ENCODE measurements at places on chromosomes 16 and 17. TPM values are rescaled to one million over a fixed set of nuclear protein-coding genes. Genes with fewer than 3 reads are reported as not detected.

Gene SPHK1
- total RNA-seq, result 205 TPM

Gene ZNF750
- not detected for total RNA-seq

Gene RNF167
- total RNA-seq, result 21.2 TPM

Gene OR3A3
- total RNA-seq, result not detected

Gene KIF1C
- 65.3 TPM for total RNA-seq

Gene CHST4
- not detected for total RNA-seq

Gene IL34
- total RNA-seq, result 6.1 TPM

Gene GNGT2
- total RNA-seq, result 0.14 TPM

Gene FBXW10
- under 0.01 TPM for total RNA-seq

Gene TEX14
- not detected for total RNA-seq

Gene QRICH2
- total RNA-seq, result 3.4 TPM

Gene ACSM5
- not detected for total RNA-seq

Gene CDH3
- total RNA-seq, result 0.29 TPM

Gene TMEM88
- total RNA-seq, result 10.7 TPM

Gene SCGB1C2
- not detected for total RNA-seq

Gene TSNAXIP1
- total RNA-seq, result 1.0 TPM

Gene FNDC8
- total RNA-seq, result not detected

Gene CRYM
- 0.14 TPM for total RNA-seq

Gene KRTAP2-3
- total RNA-seq, result 0.72 TPM

Data from placental pericyte (primary cell).